ENCODE measurements at places on chromosomes 12 and 14.
A peak's percentile ranks its signal among the peaks of the same experiment; 100 is the strongest.

- peak; percentile 43 for DNase-seq
Measured at GRCh38 chr14:96637521-96637920, 135.3 kb downstream of the PAPOLA start.

DNA sequence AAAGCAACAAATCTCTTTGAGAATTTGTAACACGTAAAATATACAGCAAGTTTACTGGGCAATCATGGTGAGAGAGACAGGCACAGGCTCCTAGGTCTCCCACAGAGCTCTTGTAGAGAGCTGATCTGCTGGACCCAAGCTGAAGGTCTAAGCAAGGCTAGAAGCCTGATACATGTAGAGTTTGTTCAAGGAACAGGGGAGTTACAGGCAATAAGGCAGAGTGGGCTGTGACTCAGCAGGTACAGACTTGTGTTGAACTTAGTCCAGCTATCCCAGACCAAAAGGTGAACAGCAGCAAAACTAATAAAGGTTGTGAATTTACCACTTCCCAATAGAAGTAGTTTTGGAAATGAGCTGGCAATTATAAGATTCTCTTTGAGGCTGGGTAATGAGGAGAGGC lies 273.6 kb downstream of the GRIN2B start:
- DNase-seq, result no peak

DNA sequence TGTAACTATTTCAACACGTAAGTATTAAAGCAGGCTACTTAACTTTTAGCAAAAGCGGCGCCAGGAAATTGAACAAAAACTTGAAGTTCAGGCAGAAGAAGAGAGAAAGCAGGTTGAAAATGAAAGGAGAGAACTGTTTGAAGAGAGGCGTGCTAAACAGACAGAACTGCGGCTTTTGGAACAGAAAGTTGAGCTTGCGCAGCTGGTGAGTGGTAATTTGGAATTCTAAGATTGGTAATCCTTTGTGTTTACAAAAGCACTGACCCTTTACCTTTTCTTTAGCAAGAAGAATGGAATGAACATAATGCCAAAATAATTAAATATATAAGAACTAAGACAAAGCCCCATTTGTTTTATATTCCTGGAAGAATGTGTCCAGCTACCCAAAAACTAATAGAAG lies 4.0 kb downstream of the PNN start:
- DNase-seq, result peak; percentile 10

GRCh38 chr14:53982546-53982945 lies 25.9 kb upstream of the BMP4 start:
- no peak for DNase-seq

- no peak for DNase-seq
Measured at GRCh38 chr12:117050060-117050459, 49.2 kb downstream of the TESC start.

DNA sequence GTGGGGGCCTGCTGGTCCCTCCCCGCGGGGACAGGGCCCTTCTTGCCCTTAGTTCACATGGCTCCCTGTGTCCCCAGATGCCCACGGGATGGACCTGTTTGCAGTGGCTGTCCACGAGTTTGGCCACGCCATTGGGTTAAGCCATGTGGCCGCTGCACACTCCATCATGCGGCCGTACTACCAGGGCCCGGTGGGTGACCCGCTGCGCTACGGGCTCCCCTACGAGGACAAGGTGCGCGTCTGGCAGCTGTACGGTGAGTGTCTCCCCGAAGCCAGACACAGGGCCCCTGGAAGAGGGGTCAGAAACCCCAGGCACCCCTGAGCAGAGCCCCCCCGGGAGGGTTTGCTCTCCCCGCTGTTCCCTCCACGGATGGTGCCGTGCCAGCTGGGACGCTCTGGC lies 13.4 kb downstream of the MMP17 start:
- no peak for DNase-seq

- DNase-seq, result no peak
Measured at GRCh38 chr14:72401101-72401625, 468.9 kb downstream of the RGS6 start.

DNA sequence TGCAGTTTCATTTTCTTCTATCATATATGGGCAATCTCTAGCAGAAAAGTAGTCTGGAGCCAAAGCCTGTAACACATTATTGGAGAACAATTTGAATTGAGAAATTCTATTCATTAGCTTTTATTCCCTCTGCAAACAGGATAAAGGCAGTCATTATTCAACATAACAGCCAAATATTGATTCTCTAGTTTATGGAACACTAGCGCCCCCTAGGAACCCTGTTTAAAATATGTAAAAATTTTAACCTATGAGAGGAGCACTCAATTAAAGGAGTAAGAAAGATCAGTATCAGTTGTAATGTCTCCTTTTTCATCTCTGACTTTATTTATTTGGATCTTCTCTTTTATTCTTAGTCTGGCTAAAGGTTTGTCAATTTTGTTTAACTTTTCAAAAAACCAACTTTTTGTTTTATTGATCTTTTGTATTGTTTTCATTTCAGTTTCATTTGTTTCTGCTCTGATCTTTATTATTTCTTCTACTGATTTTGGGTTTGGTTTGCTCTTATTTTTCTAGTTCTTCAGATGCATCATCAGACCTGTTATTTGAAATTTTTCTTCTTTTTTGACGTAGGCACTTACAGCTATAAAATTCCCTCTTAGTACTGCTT lies 4.8 kb upstream of the LMNTD1 start:
- DNase-seq, result no peak

GRCh38 chr14:71235875-71236274 lies 328.6 kb downstream of the PCNX1 start:
- no peak for DNase-seq

GRCh38 chr14:67859169-67859749 lies 39.7 kb downstream of the RAD51B start:
- DNase-seq, result no peak

DNA sequence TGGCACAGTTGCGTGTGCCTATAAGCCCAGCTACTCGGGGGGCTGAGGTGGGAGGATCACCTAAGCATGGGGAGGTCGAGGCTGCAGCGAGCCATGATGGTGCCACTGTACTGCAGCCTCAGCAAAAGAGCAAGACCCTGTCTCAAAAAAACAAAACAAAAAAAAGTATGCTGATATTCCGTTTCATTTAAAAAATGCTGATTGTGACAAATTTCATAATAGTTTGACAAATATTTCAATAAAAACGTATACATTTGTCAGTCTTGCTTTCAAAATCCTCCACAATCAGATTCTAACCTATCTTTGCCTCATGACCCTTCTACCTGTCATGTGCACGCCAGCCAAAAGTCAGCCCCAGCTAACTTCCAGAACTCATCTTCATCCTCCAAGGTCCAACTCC lies 9.8 kb downstream of the USP44 start:
- DNase-seq, result no peak

GRCh38 chr12:51636581-51636980 lies 45.5 kb downstream of the SCN8A start:
- DNase-seq, result no peak
